ENCODE measurements at places on chromosomes 2 and 18.

- no peak for DNase-seq
These were observed 25.0 kb upstream of the PCBP1 start for GRCh38 chr2:70062270-70062669.

- no peak for DNase-seq
These were observed at the start of gene IL1B for GRCh38 chr2:112836695-112837117. IL1B (minus strand) TSS chr2:112836779; CDS start chr2:112836229, 550 bp downstream.

GRCh38 chr18:10054366-10054765, 140.6 kb downstream of the VAPA start:
- no peak for DNase-seq

DNA sequence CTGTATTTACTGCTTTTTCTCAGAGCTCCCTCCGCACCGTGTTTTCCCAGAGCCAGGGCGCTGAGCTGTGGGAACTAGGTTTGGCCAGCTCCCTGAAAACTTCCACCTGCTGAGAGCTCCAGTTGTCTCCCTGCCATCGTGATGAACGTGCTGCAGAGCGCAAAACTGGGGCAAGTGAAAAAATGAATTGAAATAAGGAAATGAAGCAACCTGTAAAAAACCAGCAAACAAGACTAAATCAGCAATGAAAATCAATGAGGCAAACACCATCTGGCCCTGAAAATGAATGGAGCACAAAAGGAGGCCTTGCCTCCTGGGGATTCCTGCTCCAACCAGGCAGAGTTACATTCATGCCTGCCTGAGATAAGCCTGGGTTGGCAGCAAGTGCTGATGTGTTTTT, 129.9 kb downstream of the MARCHF4 start:
- no peak for DNase-seq

- DNase-seq: no peak
These were observed 122.3 kb upstream of the ITGA6 start for GRCh38 chr2:172305066-172305465.

DNA sequence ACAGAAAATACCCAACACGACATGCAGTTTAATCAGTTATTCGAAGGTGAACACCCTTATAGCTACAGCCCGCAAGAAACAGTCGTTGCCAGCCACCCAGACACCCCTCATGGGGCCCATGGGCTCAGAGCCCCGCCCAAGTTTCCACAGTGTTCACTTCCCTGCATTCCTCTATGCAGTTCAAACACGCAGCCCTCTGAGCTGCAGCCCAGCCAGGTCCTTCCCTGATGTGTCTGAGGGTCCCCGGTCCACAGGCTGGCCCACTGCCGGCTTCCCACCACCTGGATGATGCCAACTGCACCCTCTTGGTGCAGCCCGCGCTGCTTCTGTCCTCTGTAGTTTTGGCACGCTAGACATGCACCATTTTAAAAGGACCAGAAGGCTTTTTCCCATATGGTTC, 87.4 kb downstream of the ZNF516 start:
- DNase-seq: no peak

- no peak for DNase-seq
These were observed 163.0 kb downstream of the DDX1 start for GRCh38 chr2:15754703-15755099.

- DNase-seq: no peak
These were observed 269.4 kb upstream of the RAB6C start for GRCh38 chr2:129709956-129710598.

DNA sequence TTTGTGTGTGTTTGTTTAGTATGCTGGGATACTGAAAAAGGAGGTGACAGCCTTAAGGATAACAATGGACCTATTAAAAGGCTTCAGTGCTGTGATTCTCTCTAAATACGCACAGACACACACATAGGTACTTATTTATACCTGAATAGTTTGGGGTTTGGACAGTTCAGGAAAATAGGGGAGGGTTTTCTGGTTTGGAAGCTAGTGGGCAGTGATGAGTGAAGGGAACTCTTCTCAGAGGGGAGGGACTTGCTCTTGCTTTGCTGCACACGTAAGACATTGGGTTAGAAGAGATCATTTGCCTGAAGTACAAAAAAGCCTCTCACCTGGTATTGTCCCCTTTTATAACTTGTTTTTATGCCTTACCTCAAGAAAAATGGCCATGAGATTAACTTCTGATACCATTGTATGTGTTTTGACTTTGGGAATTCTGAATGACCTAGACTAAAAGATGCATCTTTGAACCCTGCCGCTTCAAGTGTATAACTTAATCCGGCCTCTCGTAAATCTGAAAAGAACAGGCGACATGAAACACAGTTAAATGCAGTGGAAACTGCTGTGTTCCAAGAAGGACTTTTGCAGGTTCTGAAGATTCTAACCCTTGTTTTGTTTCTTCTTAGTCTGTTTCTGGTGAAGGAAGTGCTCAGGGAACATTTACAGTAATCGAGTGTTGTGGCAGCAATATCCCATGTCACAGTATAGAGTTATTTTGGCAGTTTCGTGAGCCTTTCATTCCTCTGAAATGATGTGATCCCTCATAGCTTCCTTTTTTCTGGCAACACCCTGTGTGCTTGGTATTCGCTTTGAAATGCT, 2.5 kb downstream of the CRIM1 start:
- DNase-seq: no peak

DNA sequence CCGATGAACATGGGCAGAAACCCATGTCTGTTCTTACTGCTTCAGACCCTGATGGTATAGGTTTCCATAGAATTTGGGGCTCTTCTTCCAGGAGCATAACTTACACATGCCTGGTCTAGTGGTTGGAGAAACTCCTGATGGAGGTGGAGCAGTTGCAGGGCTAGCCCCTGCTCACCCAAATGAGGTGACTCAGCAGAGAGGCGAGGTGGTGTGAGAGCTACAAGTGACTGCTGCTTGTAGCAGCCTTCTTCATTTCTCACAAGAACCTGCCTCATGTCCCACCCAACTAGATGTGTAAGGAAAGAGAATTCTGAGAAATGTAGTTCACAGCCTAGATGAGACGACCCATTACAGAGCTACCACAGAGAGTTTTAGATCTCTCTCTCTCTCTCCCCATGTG, 105.3 kb downstream of the ZNF407 start:
- DNase-seq: no peak

GRCh38 chr18:46632401-46633071, 24.5 kb downstream of the LOXHD1 start:
- no peak for DNase-seq

DNA sequence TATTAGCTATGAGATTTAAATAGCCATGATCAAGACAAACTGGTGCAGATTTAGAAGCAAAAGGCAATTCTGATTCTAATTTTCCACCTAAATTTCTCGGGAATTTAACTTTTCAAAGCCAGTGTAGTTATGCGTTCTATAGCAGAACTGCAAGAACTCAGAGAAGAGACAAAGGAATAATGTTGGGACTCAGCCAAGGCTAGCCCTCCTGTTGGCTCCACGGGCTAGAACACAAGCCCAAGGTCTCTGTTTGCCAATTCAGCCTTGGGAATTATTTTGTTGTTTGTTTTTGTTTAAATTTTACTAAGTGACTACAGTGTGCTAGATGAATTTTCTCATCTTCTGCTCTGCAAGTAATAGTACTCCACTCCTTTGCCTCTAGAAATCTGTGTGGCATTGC, 121.2 kb downstream of the CACNB4 start:
- DNase-seq: no peak

- DNase-seq: no peak
These were observed 21.8 kb downstream of the ZAP70 start for GRCh38 chr2:97735161-97735561.

GRCh38 chr2:47313728-47314127, 89.2 kb upstream of the MSH2 start:
- no peak for DNase-seq

DNA sequence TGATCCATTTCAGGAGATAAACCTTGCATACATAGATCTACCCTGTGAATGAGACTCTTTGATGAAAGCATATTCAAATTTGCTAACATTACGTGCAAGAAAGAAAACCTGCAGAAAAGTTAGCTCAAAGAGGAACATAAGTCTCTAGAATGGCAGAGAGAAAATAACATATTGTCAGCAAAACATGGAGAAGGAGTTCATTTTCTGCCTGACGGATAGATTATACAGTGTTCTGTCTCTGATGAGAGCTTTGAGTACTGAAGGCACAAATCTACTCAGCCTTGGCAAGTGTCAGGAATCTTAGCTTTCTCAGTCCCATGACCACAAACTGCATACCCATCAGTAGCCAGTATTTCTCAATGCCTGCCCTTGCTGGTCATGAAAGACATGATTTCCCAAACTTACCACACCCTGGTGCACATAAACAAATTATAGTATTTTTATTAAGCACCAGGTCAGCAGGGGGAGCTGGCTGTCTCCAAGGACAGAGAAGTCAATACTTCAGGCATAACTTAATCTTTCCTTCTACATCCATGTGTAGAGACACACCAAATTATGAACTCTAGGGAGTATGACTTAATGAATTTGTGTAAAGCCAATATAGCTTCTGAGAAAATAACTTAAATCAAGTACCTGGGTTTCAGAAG, 401.2 kb upstream of the SOX11 start:
- no peak for DNase-seq
